ENCODE measurements at places on chromosomes 5 and 9.

DNA sequence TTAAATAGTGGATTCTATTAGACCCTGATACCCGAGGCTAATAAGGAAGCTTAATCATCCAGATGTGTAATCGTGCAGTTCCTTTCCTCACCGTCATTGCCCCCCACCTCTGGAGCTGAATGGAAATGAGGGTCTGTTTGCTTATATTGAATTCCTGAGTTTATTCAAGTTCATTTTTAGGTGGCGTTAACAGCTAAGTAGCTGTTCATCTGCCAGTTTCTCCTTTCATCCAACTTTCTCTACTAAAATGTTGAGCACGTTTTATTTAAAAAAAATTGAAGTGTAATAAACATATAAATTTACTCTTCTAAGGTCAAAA is 291.0 kb downstream of the DOCK8 start:
- DNase-seq: no peak

GRCh38 chr9:2622461-2623287 is 1.1 kb downstream of the VLDLR start:
- DNase-seq: no peak

GRCh38 chr9:21993893-21994555 is at the start of gene CDKN2A:
TSS of gene CDKN2A (minus strand) at chr9:21994392.
- DNase-seq: peak; percentile 48

- no peak for DNase-seq
Measured at GRCh38 chr9:129612123-129612522, 8.8 kb downstream of the C9orf50 start.

GRCh38 chr5:168607946-168608345 is 28.8 kb upstream of the PANK3 start:
- no peak for DNase-seq

DNA sequence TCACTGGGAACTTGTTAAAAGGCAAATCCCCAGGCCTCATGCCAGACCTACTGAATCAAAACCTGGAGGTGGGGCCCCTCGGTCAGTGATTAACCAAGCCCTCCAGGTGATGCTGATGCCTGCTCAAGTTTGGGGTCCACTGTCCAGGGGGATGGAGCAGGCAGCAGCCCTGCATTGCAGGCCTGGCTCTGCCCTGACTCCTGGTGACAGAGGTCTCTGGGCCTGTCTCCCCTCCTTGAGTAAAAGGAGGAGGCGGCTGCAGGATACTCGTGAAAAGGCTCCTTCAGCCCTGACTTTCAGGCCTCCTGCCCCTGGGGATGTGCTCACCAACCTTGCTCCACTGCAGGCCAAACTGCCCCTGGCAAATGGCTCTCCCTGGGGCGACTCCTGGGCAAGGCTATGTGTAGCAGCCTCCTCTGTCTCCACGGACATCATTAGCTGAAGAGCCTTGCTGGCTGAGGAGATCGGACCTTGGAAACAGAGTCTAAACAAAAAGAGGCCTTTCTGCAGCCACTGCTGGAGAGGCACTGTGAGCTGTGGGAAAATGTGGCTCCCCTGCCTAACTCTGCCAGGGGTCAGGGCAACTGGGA is 134.8 kb upstream of the ALDH1B1 start:
- DNase-seq: no peak
